ENCODE measurements at places on chromosomes 2 and 18. TPM values are rescaled to one million over a fixed set of nuclear protein-coding genes. Genes with fewer than 3 reads are reported as not detected.

Gene PHLPP1
- total RNA-seq = 10.8 TPM

Gene TMEM247
- total RNA-seq = not detected

Gene DOK6
- total RNA-seq = not detected

Gene FAM228B
- total RNA-seq = 8.3 TPM

Gene C2orf80
- total RNA-seq = not detected

Gene WNT6
- total RNA-seq = not detected

Gene CERKL
- not detected for total RNA-seq

Gene TRABD2A
- 0.99 TPM for total RNA-seq

Gene EPC2
- total RNA-seq = 25.2 TPM

Gene CNPPD1
- 44.0 TPM for total RNA-seq

Gene SULT1C4
- 28.2 TPM for total RNA-seq

Gene OLA1
- total RNA-seq = 93.9 TPM

Gene PPM1G
- total RNA-seq = 135 TPM

Gene ABCG5
- not detected for total RNA-seq

Gene CCDC68
- total RNA-seq = 2.9 TPM

Gene GALNT13
- total RNA-seq = not detected

Gene STPG4
- 0.53 TPM for total RNA-seq

Gene DCDC2C
- not detected for total RNA-seq

Gene AQP12B
- not detected for total RNA-seq

Gene CAPN14
- total RNA-seq = 0.23 TPM

Gene CXCR1
- not detected for total RNA-seq

Gene SLC9A2
- total RNA-seq = not detected

Gene EMILIN1
- 16.6 TPM for total RNA-seq

Gene SLC30A3
- total RNA-seq = 16.7 TPM

Gene POU3F3
- total RNA-seq = not detected

Gene REG1B
- total RNA-seq = not detected

Gene GRHL1
- 0.85 TPM for total RNA-seq
